ENCODE measurements at places on chromosomes 11 and 22.

- H3K27ac ChIP-seq, result no peak overlapping the region
- no peaks in the 10 kb centered on the region for H3K36me3 ChIP-seq
- DNase-seq, result no peak
- H3K4me1 ChIP-seq, result peaks cover 1% of the 10 kb centered on the region
- H3K27me3 ChIP-seq, result peaks cover 3% of the 10 kb centered on the region
Observed at GRCh38 chr11:57513911-57514537, 1.5 kb downstream of the SLC43A1 start.

DNA sequence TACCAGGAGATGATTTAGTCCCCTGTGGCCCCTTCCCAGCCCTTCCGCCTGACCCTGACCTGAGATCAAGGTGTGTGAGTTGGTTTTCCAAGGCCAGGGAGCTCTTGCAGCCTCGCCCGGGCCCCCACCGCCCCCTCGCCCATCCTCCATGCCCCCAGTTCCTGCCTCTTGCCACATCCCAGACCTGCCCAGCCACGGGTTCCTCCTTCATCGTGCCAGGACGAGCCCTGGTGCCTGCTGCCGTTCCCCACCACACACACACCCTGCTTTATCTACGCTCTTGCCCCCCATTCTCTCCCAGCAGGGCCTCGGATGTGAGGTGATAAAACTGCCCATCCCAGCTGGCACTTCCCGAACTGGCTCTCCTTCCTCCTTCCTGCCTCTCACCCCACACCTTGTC lies 1.4 kb upstream of the LIF start:
- H3K4me1 ChIP-seq, result peaks cover 5% of the 10 kb centered on the region
- no peak for DNase-seq
- H3K4me3 ChIP-seq, result no peak overlapping the region
- H3K36me3 ChIP-seq, result peaks cover 3% of the 10 kb centered on the region

DNA sequence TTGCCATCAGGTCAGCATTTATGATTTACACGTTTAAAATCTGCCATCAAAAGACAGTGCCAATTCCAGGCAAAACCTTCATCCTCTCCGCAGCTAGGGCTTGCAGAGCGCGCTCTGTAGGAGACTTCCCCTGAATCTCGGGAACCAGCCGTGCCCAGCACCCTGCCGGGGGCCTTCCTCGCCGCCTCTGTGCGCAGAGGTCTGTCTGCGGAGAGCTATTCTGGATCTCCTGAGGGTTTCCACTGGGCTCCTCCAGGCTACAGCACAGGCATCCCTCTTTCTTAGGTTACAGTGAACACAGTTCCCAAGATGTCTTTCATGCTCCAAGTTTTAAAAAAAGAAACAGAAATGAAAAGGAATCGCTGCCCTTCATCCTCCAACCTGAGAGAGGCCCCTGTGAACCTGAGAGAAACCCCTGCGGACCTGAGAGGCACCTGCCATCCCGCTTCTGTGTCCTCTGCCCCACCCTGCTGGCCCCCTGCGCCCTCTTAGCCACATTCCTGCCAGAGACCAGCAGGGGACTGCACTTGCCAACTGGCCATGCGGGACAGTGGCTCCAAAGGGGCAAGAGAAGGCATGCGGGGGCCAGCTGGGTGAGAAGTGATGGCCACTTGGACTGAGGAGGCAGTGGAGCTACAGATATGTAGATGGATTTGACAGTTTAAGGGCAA lies 16.1 kb downstream of the TP53AIP1 start:
- peaks cover 36% of the 10 kb centered on the region for H3K27me3 ChIP-seq
- H3K4me3 ChIP-seq, result no peak overlapping the region
- peaks cover 10% of the 10 kb centered on the region for H3K4me1 ChIP-seq
- H3K27ac ChIP-seq, result no peak overlapping the region

DNA sequence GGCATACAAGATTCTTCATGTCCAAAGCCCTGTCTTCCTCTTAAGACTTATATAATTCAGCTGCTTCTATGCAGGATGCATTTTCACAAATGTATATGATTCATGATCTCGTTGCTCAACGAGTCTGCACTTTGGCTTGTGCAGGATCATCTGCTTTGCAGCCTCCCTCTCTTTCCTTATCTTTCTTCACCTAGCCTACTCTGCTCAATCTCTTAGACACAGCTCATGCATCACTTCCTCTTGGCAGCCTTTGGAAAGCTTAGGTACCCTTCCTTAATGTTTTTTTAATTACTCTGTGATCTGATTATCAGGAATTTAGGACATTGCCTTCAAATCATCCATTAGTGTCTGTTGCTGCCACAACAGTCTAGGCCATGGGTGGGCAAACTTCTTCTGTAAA lies 673.8 kb downstream of the NELL1 start:
- no peak overlapping the region for H3K27ac ChIP-seq
- H3K36me3 ChIP-seq, result no peaks in the 10 kb centered on the region
- no peak overlapping the region for H3K4me3 ChIP-seq

DNA sequence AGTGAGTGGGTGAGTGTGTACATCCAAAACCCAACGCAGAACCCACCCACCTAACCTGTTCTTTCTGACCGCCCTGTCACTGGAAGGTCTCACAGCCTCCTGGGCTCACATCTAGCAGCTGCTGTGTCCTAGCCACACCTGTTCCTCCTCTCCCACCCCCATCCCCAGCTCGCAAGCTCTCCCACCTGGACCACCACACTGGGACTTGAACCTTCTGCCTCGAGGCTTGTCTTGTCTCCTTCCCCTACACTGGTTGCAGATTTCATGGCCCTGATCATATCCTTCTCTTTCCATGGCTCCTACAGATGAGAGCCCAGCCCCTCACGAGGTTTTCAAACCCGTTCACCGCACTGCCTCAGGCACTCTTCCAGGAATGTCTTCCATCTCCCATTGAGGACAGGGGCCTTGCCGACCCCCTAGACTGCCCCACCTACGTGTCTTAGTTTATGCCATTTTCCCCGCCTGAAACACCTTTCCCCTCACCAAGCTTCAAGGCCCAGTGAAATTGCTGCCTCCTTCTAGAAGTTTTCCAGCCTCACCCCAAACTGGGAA lies 6.7 kb downstream of the IFITM10 start:
- H3K4me3 ChIP-seq, result no peak overlapping the region
- no peak overlapping the region for H3K27ac ChIP-seq
- H3K27me3 ChIP-seq, result peaks cover 8% of the 10 kb centered on the region
- peaks cover 2% of the 10 kb centered on the region for H3K4me1 ChIP-seq

- no peaks in the 10 kb centered on the region for H3K36me3 ChIP-seq
- H3K27ac ChIP-seq, result no peak overlapping the region
- H3K4me1 ChIP-seq, result no peaks in the 10 kb centered on the region
Observed at GRCh38 chr11:84313830-84314359, 1027.7 kb upstream of the CCDC90B start.

- H3K4me1 ChIP-seq, result no peaks in the 10 kb centered on the region
- no peaks in the 10 kb centered on the region for H3K36me3 ChIP-seq
- H3K27me3 ChIP-seq, result no peaks in the 10 kb centered on the region
- no peak overlapping the region for H3K27ac ChIP-seq
Observed at GRCh38 chr11:106466521-106467080, 389.1 kb downstream of the AASDHPPT start.

DNA sequence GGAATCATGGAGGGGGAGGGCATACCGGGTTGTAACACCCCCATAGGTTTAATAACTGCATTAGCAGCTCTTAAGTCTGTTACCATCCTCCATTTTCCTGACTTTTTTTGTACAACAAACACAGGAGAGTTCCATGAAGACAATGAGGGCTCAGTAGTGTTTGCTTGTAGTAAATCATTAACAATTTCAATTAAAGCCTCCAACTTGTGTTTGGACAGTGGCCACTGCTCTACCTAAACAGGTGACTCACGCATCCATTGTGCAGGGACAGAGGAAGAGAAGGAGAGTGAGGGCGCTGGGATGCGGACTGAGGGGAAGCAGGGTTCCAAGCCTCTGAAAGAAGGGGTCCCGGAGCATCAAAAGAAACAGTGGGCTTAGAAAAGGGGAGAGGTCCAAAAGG lies 21.3 kb upstream of the MTNR1B start:
- no peak overlapping the region for H3K27ac ChIP-seq
- DNase-seq, result no peak
- H3K4me3 ChIP-seq, result no peak overlapping the region
- H3K27me3 ChIP-seq, result no peaks in the 10 kb centered on the region

GRCh38 chr22:39980596-39980995 lies 14.2 kb upstream of the FAM83F start:
- H3K27me3 ChIP-seq, result no peaks in the 10 kb centered on the region
- DNase-seq, result no peak
- H3K27ac ChIP-seq, result no peak overlapping the region
- no peaks in the 10 kb centered on the region for H3K36me3 ChIP-seq
- H3K4me1 ChIP-seq, result no peaks in the 10 kb centered on the region

- H3K27ac ChIP-seq, result no peak overlapping the region
- H3K36me3 ChIP-seq, result no peaks in the 10 kb centered on the region
- DNase-seq, result no peak
- peaks cover 16% of the 10 kb centered on the region for H3K4me1 ChIP-seq
Observed at GRCh38 chr11:67368621-67369020, 4.8 kb downstream of the CLCF1 start.

DNA sequence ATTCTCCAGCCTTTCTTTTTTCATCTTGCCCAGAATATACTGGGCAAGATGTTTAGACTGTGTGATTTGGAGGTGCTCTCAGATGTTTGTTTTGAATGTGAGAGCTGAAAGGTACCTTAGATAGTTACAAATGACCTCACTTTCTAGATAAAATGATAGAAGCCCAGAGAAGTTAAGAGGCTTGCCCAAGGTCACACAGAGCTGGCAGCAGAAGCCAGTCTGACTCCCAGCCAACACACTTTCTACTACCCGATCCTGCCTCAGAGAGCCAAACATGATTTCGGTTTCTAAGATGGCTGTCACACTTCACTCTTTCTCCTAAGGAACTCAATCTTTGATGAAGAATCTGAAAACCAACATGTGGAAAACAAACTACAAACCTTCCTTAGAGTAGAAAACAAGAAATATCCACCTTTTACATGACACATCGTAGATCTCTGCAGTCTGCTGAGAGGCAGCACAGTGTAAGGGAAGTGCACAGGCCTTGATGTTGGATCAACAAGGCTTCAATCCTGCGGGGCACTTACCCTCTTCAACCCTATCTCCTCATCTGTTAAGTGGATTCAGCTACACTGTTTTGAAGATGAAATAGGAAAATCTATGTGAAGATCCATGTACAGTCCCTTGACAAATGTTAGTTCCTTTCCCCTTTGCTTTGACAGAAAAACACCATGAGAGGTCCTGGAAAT lies 58.6 kb downstream of the SYTL2 start:
- H3K4me1 ChIP-seq, result peaks cover 8% of the 10 kb centered on the region
- DNase-seq, result no peak
- H3K27me3 ChIP-seq, result no peaks in the 10 kb centered on the region
- H3K4me3 ChIP-seq, result no peak overlapping the region

- H3K27ac ChIP-seq, result no peak overlapping the region
- no peaks in the 10 kb centered on the region for H3K36me3 ChIP-seq
- H3K4me1 ChIP-seq, result no peaks in the 10 kb centered on the region
- no peak overlapping the region for H3K4me3 ChIP-seq
- no peaks in the 10 kb centered on the region for H3K27me3 ChIP-seq
- DNase-seq, result no peak
Observed at GRCh38 chr11:36127550-36127949, 161.7 kb downstream of the COMMD9 start.

DNA sequence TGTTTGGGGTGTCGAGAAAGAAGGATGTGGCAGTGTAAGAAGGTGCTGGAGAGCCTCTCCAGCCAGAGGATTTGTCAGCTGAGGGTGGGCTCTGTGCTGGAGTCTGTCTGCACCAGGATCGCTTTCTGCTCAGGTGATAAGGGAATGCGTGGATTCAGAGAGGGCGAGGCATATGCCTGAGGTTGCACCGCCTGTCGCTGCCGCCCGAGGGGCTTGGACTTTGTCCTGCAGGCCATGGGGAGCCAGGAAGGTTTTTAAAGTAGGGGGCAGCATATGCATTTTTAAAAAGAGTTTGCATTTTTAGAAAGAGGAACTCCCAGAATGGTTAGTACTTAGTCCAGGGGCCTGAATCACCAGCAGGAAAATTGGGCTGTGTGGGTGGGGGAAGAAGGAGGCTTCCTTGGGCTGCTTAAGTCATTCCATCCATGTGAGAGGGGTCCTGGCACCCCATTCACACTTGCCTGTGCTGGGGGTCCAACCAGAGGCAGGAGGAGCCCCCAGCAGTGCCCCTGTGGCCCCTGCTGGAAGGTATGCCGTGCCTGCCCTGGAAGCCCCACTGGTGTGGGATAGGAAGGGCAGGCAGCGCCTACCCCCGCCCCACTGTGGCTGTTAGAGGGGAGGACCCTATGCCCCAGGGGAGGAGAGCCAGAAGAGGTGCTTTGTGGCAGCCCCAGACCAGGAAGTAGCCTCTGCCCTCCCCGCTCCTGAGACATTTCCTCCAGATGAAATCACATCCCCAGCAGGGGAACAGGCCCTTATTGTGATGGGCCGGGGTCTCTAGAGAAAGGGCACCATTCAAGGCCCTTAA lies 35.8 kb upstream of the MYRF start:
- no peaks in the 10 kb centered on the region for H3K27me3 ChIP-seq
- DNase-seq, result no peak
- peaks cover 19% of the 10 kb centered on the region for H3K4me1 ChIP-seq
- H3K27ac ChIP-seq, result no peak overlapping the region

GRCh38 chr11:115980337-115981103 lies 476.3 kb upstream of the CADM1 start:
- H3K4me1 ChIP-seq, result peaks cover 2% of the 10 kb centered on the region
- H3K4me3 ChIP-seq, result no peak overlapping the region
- no peaks in the 10 kb centered on the region for H3K36me3 ChIP-seq
- DNase-seq, result no peak

GRCh38 chr22:30876915-30877553 lies 91.5 kb downstream of the MORC2 start:
- no peaks in the 10 kb centered on the region for H3K4me1 ChIP-seq
- no peak overlapping the region for H3K4me3 ChIP-seq
- H3K36me3 ChIP-seq, result no peaks in the 10 kb centered on the region

DNA sequence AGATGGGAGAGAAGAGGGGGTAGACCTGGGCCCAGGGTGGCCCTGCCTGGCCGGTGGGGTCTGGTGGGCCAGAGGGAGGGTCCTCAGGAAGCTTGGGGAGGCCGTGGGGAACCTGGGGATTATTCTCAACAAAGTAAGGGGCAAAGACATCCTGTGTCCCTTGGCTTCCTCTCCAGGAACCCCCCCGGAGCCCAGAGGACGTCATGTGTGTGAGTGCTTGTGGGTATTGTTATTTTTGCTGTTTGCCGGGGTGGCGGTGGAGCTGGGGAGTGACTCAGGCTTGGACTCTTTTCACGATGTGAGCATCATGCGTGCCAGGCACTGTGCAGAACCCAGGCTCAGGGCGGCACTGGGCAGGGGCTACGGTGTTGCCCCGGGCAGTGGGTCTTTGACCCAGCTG lies 982 bp upstream of the SHANK3 start:
- no peak overlapping the region for H3K27ac ChIP-seq
- H3K27me3 ChIP-seq, result peaks cover 3% of the 10 kb centered on the region
- no peak overlapping the region for H3K4me3 ChIP-seq
- H3K4me1 ChIP-seq, result peaks cover 8% of the 10 kb centered on the region

DNA sequence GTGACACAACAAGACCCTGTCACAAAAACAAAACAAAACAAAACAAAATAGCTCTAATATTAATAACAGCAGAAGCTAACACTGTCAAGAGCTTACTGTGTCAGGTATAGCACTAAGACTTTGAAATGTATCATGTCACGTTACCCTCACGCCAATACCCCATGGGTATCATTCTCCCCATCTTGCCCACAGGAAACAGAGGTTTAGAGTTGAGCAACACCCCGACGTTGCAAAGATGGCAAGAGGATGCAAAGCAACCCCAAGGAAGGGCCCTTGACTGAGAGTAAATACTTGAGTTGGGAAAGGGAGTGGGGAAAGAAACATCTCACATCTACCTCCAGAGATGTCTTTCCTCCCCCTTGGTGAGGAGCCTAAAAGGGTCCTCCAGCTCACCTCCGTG lies 366.8 kb downstream of the LARGE1 start:
- no peak overlapping the region for H3K4me3 ChIP-seq
- H3K27me3 ChIP-seq, result no peaks in the 10 kb centered on the region
- no peak overlapping the region for H3K27ac ChIP-seq
- H3K4me1 ChIP-seq, result 0 out of 2 replicates have a peak, but pooled peaks cover 1% of the 10 kb centered on the region
- DNase-seq, result no peak
- H3K36me3 ChIP-seq, result no peaks in the 10 kb centered on the region
